ENCODE measurements at places on chromosomes 1 and 21. TPM values are rescaled to one million over a fixed set of nuclear protein-coding genes. Genes with fewer than 3 reads are reported as not detected.

The SMIM1 gene
- 2.8 TPM for total RNA-seq

The SRM gene
- 55.0 TPM for total RNA-seq

GRCh38 chr1:11294951-11295350 is 22.0 kb downstream of the UBIAD1 start:
- H3K4me3 ChIP-seq = no peak overlapping the region
- peaks cover 54% of the 10 kb centered on the region for H3K4me1 ChIP-seq
- peaks cover 9% of the 10 kb centered on the region for H3K36me3 ChIP-seq
- no peaks in the 10 kb centered on the region for H3K27me3 ChIP-seq

GRCh38 chr1:245878585-245878984 is 628.5 kb downstream of the SMYD3 start:
- H3K36me3 ChIP-seq = peaks cover 8% of the 10 kb centered on the region
- H3K4me1 ChIP-seq = no peaks in the 10 kb centered on the region
- H3K27ac ChIP-seq = no peak overlapping the region
- H3K27me3 ChIP-seq = no peaks in the 10 kb centered on the region

DNA sequence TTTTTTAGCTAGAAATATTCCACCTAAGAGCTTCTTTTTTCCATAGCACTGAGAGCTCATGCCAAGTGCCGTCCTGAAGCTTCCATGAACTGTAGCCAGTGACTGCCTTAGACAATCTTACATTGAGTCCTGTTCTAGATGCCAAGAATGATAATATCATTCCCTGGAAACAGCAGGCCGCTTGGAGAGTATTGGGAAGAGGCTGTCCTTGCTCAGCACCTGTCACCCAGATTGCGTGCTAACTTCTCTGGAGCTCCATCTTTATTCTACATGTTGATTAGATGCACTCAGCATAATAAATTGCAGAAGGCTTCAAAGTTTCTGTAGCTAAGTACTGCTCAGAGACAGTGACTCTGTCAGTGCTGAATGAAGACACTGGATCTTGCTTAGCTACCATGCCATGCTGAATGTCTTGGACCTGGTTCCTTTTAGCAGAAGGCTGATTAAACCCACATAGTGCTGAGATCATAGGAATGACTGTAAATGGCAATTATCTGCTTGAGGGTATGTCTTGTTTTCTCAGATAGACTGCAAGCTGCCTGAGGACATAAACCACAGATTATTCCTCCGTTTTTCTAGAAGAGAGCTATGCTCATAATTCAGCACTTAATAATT is 83.1 kb upstream of the IRF2BP2 start:
- H3K27me3 ChIP-seq = no peaks in the 10 kb centered on the region
- no peak overlapping the region for H3K27ac ChIP-seq
- H3K4me1 ChIP-seq = no peaks in the 10 kb centered on the region
- no peaks in the 10 kb centered on the region for H3K36me3 ChIP-seq
- no peak overlapping the region for H3K4me3 ChIP-seq

DNA sequence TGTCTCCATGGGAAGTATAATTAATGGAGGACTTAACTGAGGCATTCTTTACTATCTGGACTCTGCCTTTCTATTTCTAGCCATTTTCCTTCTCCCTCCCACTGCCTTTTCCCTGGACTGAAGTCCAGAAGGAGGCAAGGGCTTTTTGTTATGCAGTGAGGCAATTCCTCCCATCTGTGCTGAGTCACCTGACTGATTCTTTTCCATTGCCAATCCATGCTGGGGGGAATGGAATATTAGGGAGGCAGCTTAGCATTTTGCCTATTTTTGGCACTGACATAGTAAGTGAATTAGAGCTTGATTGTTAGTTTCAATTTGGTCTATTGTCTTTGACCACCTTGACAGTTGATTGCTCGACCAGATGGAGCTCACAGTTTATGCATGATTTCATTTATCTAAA is 1000.6 kb upstream of the PRMT6 start:
- H3K4me3 ChIP-seq = no peak overlapping the region
- H3K36me3 ChIP-seq = no peaks in the 10 kb centered on the region
- no peaks in the 10 kb centered on the region for H3K27me3 ChIP-seq
- DNase-seq = no peak
- H3K4me1 ChIP-seq = no peaks in the 10 kb centered on the region

Measured in naive thymus-derived CD8-positive, alpha-beta T cell (primary cell).